Ovary (tissue), 10 donors: ENCODE measurements at places on chromosomes 2 and 18. TPM values are rescaled to one million over a fixed set of nuclear protein-coding genes. Genes with fewer than 3 reads are reported as not detected.

DNA sequence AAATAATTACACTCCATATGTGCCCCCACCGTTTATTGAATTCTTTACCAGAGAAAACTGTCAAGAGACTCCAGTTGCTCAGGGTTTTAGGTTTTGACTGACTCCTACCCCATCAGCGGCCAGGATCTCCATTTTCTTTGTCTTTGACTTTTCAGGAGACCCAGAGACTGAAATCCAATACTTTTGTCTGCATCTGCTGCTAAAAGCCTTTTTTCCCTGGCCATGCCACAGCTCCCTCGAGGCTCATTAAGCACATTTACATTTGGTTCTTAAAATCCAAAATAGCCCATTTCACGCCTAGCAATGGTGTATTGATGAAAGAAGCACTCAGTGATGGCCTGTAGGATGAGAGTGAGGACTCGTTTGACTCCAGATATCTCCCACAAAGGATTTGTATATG lies 332.6 kb upstream of the ACVR2A start:
- no peak for DNase-seq

Gene C1GALT1C1L
- total RNA-seq, result 1.6 TPM

Gene TOGARAM2
- total RNA-seq, result 4.0 TPM

Gene KCNIP3
- 16.5 TPM for total RNA-seq

GRCh38 chr2:236338495-236339184 lies 74.4 kb upstream of the ASB18 start:
- peak; percentile 60 for DNase-seq

DNA sequence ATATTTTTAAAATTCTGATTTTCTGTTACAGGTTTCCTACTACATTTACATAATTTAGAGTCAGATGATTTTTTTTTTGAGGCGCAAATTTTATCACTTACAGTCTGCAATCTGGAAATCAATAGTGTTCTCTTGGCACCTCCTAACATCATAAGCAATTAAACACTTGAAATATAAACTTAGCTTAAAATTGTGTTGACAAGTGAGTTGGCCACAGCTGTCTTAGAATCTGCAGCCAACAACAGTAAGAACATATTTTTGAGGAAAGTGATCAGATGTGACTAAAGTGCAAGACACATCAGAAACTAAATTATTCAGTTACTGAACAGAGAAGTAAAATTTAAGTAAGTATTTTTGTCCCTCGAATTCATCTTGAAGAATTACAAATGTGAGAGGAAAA lies 726.7 kb upstream of the LRATD1 start:
- no peak for DNase-seq

GRCh38 chr18:41326311-41326710 lies 628.7 kb upstream of the PIK3C3 start:
- DNase-seq, result no peak

- peak; percentile 23 for DNase-seq
Measured at GRCh38 chr2:134368009-134368817, 114.3 kb downstream of the MGAT5 start.

DNA sequence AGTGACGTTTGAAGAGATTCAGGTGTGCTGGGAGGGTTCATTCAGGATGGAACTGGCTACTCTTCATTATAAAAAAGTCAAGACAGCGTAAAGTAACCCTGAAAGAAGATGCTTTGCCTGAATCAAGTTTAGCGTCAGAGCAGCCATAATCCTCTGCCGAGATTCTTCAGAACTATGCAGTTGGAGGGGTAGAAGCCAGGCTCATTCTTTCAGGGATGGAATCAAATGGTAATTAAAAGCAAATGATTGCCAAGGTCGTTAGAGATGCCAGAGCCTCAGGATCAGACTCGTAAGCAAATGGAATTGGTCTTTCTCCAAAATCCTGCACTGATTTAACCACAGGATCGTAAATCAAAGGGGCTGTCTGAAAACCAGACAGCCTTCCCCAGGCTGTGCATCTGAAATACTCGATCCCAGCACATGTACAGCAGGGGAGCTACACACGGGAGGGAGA lies 21.9 kb downstream of the APCDD1 start:
- peak; percentile 50 for DNase-seq

Gene KCNK3
- total RNA-seq, result 1.3 TPM

DNA sequence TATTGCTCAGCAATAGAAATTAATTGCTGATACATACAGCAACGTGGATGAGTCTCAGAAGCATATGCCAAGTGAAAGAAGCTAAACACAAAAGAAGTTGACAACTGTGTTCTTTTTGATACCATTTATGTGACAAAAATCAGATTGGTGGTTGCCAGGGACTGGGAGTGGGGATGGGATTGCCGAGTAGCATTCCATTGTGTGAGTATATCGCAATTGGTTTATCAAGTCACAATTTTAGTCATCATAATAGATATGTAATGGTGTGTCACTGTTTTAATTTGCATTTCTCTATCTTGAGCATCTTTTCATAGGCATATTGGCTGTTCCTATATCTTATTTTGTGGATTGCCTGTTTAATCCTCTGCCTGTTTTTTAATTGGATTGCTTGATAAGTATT lies 20.9 kb downstream of the STRADB start:
- DNase-seq, result no peak

Gene GPR45
- total RNA-seq, result not detected

DNA sequence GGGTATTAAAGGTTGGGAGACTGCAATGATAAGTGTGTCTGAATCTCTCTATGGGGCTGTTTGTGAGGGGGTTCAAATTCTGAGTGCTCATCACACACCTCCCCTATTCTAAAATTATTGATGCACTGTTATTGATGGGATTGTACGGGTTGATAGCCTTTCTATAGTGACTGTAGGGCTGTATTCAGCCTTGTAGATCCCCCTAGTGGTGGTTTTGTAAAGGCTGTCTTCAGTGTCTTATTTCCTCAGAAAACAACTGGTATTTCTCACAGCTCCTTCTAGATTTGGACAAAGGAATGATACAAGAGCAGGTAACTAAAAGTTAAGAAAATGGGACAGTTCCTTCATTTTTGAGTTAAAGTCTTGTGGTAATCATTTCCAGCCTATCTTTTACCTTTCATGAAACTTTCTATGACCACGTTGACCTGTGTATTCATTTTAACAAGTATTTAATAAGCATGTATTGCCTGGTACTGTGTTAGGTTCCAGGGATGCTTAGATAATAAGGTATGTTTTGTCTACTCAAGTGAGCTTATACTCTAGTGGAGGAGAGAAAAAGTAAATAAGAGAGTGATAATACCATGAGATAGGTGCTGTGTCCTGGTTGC lies 21.2 kb downstream of the SMAD4 start:
- DNase-seq, result no peak

DNA sequence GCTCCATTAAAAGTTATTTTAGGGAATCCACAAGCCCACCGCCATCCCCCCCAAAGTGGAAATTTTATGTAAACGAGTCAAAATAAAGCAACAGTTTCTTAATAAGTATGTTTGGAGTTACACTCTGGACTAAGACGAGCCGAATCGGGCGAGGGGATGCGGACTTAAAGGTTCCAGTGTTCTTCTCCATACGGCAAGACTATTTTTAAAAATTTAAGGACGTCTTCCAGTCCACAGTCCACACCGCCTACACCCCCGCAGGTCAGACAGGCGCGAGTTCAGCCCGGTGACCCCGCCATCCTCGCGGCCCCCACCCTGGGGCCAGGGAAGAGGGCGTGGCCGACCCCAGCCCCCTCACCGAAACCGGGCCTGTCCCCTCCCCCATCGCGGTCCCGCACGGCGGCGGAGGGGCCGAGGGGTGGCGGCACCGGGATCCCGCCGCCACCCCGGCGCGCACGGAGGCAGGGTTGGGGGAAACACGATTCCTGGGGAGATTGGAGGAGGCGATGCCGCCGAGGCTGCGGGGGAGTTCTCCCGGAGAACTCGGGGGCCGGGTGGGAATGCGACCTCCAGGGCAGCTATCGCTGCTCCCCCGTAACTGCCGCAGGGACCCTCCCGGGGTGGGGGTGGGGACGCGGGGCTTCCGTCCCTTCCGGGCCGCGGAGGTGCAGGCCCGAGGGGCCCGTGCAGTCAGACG lies 24.5 kb upstream of the SMAD7 start:
- peak; percentile 54 for DNase-seq

Gene PELI1
- total RNA-seq, result 8.3 TPM

- DNase-seq, result no peak
Measured at GRCh38 chr2:52874466-52875106, 893.0 kb upstream of the CHAC2 start.

Gene RESP18
- not detected for total RNA-seq

DNA sequence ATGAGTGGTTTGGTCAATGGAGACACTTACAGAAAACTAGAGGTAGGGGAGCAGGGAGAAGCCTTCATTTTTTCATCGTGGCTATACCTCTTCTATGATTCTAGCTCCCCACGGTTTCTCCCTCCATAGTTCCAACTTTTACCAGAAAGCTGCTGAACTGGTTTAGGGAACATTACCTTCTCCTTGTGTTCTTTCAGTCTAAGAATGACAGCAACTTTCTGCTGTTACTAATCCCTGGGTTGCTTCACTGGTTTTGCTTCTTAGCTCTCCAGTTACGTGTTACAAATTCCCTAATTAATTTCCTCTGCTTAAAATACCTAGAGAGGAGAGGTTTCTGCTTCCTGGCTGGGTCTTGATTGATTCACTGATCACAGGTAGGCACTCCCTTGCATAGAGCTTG lies 499.9 kb downstream of the SLC4A3 start:
- DNase-seq, result no peak

DNA sequence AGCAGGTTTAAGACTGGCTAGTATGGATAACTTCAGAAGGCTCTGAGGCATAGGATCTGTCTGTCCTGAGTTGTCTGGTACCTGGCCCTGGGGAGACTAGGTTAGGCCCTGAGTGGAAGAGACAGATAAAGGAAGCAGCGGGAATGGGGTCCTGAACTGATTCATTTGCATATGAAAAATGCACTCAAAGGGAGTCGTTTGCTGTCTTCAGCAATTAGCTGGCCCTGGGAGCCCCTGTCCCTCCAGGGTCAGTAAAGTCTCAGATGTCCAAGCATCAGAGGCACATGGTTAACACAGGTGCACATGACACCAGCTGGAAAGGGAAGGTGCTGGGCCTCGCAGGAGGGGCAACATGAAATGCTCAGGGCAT lies 172.4 kb downstream of the ACOXL start:
- no peak for DNase-seq

Gene CCBE1
- total RNA-seq, result 60.4 TPM

GRCh38 chr2:215436705-215437565 lies 1.1 kb upstream of the FN1 start:
- no peak for DNase-seq

- DNase-seq, result no peak
Measured at GRCh38 chr2:235094457-235094856, 142.6 kb downstream of the SH3BP4 start.

DNA sequence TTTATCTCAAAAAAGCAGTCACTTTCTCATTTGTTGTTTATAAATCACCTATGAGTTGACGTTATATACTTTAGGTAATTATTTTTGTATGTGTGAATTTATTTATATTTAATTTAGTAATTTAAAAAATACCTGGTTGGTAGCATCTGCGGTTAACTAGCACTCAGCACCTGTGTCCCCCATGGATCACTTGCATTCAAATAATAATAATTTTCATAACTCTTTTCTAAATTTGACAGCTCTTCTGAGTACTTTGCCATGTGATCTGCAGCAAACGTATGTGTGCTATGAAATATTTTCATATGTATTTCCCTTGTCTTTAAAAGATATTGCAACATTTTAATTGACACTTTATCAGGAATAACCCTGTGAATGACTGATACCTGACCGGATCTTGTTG lies 88.1 kb downstream of the CMPK2 start:
- no peak for DNase-seq

- no peak for DNase-seq
Measured at GRCh38 chr2:3643371-3644245, 14.4 kb upstream of the ALLC start.

- no peak for DNase-seq
Measured at GRCh38 chr2:21772624-21773023, 648.9 kb downstream of the TDRD15 start.
